ENCODE measurements at places on chromosomes 1 and 21.
A peak's percentile ranks its signal among the peaks of the same experiment; 100 is the strongest.

GRCh38 chr1:207243442-207244408 is 77.8 kb upstream of the CD55 start:
- no peak for DNase-seq

DNA sequence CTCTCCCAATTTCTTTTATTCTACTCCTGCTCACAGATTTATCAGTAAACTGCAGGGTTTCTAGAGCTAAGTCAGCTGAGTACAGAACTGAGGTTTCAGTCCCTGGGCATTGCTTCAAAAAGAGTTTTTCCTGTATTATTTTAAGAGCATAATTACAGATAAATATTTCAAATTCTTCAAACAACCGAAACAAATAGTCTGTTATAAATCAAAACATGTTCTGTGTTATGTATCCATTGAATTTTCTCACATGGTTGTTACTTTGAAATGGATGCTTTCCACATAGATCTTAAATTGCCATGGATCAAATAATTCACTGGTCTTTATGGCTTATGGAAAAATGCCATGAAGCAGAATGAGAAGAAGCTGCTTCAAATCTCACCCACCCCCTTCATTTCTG is 64.5 kb downstream of the LRRC8C start:
- DNase-seq: no peak

DNA sequence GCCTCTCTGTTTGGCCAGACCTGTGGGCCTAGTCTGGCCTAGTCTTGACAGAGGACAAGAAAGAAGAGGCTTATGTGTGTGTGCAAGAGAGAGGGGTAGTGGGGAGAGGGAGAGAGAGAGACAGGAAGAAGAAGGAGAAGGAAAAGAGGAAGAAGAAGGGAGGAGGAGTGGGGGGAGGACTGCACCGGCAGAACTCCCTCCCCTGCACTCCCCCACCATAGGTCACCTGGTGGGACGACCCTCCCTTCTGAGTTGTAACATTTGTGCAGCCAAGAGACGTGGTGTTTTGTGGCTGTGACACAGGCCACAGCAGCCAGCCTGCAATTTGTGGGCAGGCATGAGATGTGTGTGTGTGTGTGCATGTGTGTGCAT is 4.3 kb downstream of the INAVA start:
- DNase-seq: peak; percentile 27

GRCh38 chr1:220694866-220695382 is 4.8 kb downstream of the C1orf115 start:
- no peak for DNase-seq

- no peak for DNase-seq
Observed at GRCh38 chr1:119373465-119373864, 4.9 kb downstream of the HAO2 start.

- DNase-seq: no peak
Observed at GRCh38 chr1:204819495-204819894, 51.2 kb upstream of the NFASC start.

DNA sequence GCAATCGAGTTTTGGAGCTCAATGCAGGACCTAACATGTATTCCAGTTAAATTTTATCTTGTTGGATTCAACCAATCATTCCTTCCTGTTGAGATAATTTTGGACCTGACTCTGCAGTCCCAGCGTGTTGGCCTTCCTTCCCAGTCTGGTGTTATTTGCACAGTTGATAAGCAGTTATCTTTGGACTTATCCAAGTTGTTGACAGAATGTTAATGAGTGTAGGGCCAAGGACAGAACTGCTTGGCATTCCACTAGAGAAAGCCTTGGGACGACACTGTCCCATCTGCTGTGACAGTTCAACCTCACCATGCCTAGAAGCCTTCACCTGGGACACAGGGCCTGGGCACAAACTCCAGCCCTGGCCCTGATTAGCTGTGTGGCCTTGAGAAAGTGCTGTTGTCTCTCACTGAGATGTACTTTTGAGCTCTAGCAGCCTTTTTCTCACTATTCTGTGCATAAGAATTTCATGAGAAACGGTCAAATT is 104.1 kb upstream of the SLC25A33 start:
- DNase-seq: no peak

- DNase-seq: no peak
Observed at GRCh38 chr1:65650682-65651081, 142.0 kb upstream of the PDE4B start.

GRCh38 chr1:211621447-211622198 is 42.7 kb upstream of the SLC30A1 start:
- no peak for DNase-seq

GRCh38 chr1:245285168-245285567 is 130.4 kb downstream of the KIF26B start:
- DNase-seq: no peak

DNA sequence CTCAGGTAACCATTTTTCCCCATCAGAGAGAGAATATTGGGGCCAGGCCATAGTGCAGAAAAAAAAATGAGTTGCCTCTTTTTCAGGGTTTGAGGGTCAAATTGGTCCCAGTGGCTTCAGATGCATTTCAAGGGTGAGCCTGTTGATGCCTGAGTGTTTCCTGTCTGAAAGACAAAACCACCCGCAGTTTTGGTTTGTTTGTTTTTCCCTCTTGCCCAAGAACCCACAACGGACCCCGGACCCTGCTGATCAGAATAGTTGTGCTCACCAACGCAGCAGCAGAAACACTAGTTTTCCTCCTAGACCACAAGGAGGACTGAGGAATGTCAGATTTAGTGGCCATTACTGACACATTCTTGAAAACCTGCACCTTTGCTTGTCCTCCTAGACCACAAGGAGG is 1433.1 kb downstream of the PLA2G4A start:
- no peak for DNase-seq

GRCh38 chr1:22418933-22419382 is 32.7 kb upstream of the ZBTB40 start:
- no peak for DNase-seq

- DNase-seq: no peak
Observed at GRCh38 chr1:6873298-6874015, 88.2 kb downstream of the CAMTA1 start.

DNA sequence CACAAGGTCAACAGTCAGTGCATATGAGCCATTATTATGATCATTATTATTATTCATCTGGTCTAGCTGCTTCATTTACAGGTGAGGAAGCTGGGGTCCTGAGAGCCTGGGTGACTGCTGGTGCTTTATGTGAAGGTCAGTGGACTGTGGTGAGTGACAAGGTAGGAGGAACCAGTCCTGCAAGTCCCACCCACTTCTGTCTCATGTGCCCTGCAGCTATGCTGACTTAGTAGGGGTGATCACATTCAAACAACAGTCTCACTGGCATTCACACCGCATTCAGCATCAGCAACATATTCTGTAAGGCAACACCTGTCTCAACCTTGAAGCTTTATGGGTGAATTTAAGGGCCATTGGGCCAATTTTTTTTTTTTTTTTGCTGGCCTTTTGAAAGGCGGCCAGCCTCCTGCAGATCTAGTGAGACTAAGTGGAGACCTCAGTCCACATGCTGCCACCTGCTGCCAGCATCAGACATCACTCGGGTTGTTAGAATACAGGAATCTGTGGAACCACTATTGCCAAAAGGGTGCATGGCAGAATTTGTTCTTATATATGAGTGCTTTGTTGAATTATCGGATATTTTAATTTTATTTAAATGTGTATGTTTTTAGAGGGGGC is 59.9 kb upstream of the CACNA1E start:
- peak; percentile 47 for DNase-seq

GRCh38 chr21:25506887-25507286 is 100.4 kb downstream of the MRPL39 start:
- no peak for DNase-seq

- no peak for DNase-seq
Observed at GRCh38 chr1:176957603-176958002, 206.9 kb downstream of the ASTN1 start.

DNA sequence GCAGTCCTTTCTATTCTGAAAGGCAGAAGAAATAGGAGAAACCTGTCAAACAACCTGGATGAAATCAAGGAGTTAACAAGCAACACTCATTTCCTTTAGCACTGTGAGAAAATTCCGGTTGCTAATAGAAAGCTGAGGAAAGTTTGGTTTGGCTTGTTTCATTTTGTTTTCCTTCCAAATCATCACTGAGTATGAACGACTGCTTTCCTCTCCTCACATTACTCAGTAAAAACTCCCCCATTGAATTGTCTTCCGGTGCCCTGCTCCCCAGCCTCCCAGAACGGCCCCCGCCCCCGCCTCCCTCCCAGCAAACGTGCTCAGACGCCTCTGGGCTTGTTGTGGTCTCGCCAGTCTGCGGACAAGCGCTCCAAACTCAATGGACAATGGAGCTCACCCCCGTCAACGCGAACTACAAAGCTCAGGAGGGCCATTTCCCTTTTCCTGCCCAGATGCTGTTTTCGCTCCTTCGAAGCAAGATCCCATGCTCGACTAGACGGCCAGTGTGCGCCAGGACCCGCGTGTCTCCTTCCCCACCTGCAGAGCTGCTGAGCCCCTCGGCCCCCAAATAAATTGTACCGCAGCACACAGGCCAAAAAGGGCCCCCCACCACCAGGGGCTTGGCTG is 747 bp downstream of the STX6 start:
- peak; percentile 48 for DNase-seq

- peak; percentile 12 for DNase-seq
Observed at GRCh38 chr1:55893155-55893554, 678.0 kb upstream of the USP24 start.
